ENCODE measurements at places on chromosomes 6 and 20.

- no peak for DNase-seq
Observed at GRCh38 chr6:11242711-11243110, 10.2 kb upstream of the NEDD9 start.

- no peak for DNase-seq
Observed at GRCh38 chr6:14889611-14890593, 356.0 kb upstream of the JARID2 start.

- DNase-seq = no peak
Observed at GRCh38 chr6:32047539-32047854, 9.3 kb downstream of the CYP21A2 start.

- DNase-seq = no peak
Observed at GRCh38 chr6:119314885-119315272, 34.7 kb downstream of the MAN1A1 start.

GRCh38 chr20:10505827-10506226, 70.7 kb downstream of the SLX4IP start:
- no peak for DNase-seq

DNA sequence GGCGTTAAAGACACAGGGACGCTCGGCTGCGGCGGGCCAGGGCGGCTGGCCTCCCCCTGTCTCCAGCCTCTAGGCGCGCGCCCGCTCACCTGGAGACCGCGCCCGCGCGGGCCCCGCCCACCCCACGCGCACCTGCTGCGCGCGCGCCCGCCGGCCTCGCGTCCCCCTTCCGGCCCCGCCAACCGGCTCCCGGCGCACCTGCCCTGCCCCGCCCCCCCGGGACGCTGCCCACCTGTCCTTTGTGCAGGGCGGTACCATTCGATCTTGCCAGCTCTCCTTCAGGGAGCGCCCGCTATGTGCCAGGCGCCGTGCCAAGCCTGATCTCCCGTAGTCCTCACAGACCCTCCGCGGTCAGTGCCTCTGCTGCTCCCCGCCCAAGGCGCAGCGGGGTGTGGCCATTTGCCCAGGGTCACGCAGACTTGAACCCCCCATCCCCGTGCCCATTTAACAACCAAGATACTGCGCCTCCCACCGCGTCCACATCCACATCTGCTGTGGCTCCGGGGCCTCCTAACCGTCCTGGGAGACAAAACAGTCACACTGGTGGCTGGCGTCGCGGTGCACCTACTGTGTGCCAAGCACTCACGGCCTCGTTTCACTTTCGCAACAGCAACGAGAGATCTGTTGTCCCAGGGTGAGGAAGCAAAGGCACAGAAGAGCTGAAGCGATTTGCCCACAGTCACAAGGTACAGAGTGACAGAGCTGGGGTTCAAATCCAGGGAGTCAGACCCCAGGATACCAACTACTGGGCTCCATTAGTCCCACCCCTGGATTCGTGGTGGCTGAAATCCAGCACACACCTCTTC, 48.1 kb downstream of the NOL4L start:
- DNase-seq = no peak

- no peak for DNase-seq
Observed at GRCh38 chr6:110486756-110487155, 10.3 kb upstream of the SLC22A16 start.

- DNase-seq = no peak
Observed at GRCh38 chr20:56442389-56443365, 25.8 kb upstream of the RTF2 start.

GRCh38 chr6:136587527-136587926, 37.3 kb upstream of the MAP7 start:
- DNase-seq = no peak

- DNase-seq = no peak
Observed at GRCh38 chr6:16153211-16153820, 24.4 kb downstream of the MYLIP start.

GRCh38 chr6:4382362-4382853, 247.0 kb upstream of the ECI2 start:
- no peak for DNase-seq

DNA sequence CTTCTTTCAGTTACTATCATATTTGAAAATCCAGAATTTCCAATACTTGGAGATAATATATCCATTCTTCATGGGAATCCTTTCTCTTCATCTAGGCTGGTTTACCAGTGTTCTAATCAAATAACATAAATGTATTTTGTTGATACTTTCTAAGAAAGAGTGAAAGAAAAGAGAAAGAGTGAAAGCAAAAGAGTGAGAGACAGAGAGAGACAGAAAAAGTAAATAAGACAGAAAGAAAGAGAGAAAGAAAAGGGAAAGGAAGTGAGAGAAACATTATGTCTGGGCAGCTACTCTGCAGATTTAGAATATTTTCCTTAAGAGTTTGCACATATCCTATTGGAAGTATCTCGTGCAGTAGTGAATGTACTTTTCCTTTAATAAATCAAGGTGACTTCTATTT, 781.0 kb upstream of the GJE1 start:
- no peak for DNase-seq

DNA sequence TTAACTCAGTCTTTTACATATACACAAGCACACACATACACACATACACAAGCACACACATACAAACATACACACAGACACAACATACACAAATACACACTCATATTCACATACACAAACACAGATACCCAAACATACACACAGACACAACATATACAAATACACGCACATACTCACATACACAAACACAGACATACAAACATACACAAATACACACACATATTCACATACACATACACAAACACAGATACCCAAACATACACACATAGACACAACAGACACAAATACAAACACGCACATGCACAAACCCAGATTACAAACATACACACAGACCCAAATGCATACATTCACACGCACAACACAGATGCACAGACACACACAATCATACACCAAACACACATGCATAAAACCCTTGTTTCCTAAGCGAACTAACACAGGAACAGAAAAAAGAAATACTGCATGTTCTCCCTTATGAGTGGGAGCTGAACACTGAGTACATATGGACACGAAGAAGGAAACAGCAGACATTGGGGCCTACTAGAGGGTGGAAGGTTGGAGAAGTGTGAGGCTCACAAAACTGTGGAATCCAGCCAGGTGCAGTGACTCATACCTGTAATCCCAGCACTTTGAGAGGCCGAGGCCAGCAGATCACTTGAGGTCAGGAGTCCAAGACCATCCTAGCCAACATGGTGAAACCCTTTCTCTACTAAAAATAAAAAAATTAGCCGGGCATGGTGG, 34.2 kb downstream of the PIM1 start:
- DNase-seq = no peak

GRCh38 chr6:166772518-166772917, 145.5 kb upstream of the RPS6KA2 start:
- no peak for DNase-seq

DNA sequence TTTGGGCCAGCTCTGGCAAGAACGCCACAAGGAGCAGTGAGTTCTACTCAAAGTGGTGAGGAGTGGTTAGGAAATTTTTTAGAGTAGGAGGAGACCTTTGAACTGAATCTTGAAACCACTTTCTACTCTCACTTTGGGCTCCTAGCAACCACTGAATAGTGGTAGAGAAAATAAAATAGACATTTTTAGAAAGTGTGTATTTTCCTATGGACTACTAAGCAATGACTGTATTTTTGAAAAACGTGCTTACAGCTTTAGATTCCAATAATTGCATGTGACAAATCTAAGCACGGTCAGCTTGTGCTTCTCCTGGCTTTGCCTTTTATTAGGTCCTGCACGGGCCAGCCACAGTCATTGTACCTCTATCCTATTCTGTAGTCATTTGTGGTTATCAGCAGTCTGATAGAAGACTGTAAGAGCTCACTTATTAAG, 8.7 kb upstream of the IFNGR1 start:
- no peak for DNase-seq

DNA sequence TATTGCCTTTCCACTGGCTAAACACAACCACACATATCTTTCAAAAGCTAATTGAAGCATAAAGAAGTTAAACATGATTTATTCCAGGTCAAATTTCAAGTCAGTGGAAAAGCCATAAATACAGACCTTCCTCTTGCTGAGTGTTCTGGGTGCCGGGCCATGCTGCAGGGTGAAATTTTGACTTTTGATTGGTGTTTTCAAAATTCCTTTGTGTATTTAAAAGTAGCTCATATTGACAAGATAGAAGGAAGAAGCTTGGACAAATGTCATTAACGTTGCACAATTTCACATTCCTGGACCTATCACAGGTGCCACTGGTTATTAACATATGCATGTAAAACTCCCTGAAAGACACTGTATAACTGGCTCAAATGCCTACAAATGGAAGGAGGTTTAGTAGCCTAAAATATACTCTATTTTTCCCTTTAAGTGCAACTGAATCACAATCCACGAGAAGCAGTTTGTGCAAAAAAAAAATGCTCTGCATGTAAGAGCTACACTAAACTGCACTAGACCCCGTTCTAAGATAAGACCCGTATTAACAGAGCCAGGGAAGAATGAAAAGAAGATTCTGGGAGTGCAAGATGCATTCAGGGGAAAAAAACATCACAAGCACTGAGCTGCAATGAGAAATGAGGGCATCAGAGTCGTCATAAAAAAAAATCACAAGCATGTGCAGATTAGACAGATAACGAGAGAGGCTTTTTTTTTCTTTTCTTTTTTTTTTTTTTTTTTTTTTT, 30.4 kb downstream of the ATXN1 start:
- DNase-seq = no peak

- no peak for DNase-seq
Observed at GRCh38 chr6:34497411-34497810, 31.5 kb downstream of the PACSIN1 start.

- DNase-seq = no peak
Observed at GRCh38 chr20:41279546-41280225, 37.8 kb downstream of the ZHX3 start.

- no peak for DNase-seq
Observed at GRCh38 chr6:36666826-36667591, 11.5 kb upstream of the CDKN1A start.

DNA sequence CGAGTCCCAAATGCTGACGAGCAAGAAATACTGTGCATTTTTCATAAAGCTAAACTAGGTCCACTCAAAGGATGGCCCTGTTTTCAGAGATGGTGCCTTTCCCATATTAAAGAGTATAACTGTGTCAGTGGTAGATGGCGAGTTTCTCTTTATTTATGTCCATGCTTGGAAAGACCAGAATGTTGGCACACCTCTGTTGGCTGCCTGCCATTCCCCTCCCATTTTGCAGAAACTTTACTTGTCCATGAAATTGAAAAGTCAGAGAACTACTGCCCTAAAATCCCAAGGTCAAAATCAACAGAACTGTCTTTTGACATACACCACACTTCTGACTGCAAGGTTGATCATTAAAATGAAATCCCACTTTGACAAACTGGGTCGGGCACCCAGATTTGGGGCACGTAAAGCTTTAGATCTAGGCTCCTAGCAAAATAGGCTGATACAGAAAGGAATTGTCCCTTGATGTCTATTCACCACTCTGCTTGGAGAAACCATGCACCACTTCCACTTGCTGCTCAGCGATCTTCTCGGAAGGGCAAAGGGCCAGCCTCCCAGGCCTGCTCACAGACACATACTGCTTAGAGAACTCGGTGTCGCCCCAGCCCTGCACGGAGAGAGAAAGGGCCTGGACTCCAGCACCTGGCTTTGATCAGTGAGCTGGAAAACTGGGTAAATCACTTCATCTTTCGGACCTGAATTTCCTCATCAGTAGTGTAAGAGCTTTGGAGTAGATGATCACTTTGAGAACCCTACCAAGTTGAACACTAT, 130.0 kb downstream of the AGPAT4 start:
- no peak for DNase-seq

DNA sequence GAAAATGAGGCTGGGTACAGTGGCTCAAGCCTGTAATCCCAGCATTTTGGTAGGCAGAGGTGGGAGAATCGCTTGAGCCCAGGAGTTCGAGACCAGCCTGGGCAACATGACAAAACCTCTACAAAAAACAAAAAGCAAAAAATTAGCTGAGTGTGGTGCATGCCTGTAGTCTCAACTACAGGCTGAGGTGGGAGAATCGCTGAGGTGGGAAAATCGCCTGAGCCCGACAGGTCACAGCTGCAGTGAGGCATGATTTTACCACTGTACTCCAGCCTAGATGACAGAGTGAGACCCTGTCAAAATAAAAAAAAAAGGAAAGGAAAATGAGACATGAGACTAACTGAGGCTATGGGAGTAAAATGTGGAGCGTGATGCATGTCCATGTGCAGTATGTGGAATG, 88.0 kb upstream of the CD83 start:
- DNase-seq = no peak

DNA sequence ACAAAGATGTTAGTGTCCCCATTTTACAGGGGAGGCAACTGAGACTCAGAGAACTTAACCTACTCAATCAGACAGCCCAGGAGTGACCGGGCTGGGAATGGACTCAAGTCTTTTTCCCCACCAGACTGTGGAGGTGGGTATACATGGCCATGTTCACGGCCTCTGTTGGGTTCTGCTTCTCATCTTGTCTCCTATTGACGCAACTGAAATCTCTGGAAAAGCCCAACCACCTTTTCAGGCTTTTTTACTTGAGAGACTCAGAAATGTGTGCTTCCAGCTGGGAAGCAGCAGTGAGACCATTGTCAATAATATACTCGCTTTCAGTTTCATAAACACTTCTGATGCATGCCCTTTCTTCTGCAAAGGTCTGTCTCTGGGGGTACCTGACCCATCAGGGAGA, 70.7 kb downstream of the SOBP start:
- DNase-seq = no peak

- no peak for DNase-seq
Observed at GRCh38 chr20:44219791-44220190, 9.2 kb upstream of the OSER1 start.

DNA sequence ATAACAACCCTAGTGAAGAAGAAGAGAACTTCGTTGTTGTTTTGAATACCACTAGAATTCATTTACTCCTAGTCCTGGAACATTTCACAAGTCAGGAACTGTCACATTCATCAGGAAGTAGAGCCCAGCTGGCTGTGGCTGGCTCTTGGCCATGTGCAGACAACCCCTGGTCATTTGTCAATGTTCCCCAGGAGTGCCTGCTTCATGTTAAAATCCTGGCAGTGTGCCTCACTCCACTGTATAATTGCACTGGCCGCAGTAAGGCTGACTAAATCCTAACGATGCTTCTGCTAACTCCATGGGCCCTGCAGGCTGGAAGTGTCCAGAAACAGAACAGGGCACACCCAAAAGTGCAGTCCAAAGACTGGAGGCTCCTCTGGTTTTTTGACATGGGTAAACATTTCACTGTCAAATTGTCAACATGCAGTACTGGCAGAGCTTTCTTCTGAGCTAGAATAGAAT, 41.5 kb upstream of the ADGRF1 start:
- no peak for DNase-seq

DNA sequence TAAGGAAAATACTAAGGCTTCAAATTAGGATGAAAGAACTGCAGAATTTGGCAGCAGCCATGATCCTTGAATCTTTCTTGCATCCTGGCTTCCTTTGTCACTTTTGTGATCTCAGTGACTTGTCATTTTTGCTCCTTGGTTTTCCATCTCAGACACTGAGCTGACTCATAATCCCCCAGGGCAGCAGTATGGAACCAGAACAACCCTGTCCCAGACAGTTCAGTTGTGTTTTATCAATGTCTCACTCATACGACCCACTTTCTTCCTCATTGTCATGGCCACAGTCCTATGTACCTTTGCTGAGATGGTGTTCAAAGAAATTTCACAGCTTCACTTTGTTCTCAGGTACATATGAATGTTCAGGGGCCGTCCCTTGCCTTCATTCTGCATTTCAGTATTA, 488.5 kb upstream of the BTBD3 start:
- no peak for DNase-seq

GRCh38 chr20:35283441-35284266, 918 bp downstream of the EIF6 start:
- DNase-seq = no peak
